ENCODE measurements at places on chromosomes 1 and 21. TPM values are rescaled to one million over a fixed set of nuclear protein-coding genes. Genes with fewer than 3 reads are reported as not detected.

GRCh38 chr1:221294242-221294641 is 415.0 kb downstream of the HLX start:
- DNase-seq, result no peak

DNA sequence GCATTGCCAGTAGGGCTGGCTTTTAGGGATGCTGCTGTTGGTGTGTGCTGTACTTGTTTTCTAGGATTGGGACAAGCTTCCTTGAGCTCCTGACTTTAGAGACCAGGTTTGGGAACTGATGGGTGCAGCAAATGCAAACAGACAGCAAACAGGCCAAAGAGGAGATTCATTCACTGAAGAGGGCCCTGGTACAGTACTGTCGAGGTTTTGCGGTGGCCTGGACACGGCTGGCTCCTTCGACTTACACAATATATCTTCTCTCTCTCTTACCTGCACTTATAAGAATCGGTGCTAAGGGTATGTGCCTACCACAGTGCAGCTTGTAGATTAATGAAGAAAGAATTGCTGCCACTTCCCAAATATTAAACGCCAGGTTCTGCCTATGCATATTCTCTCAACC is 44.6 kb downstream of the ATP1A1 start:
- DNase-seq, result no peak

DNA sequence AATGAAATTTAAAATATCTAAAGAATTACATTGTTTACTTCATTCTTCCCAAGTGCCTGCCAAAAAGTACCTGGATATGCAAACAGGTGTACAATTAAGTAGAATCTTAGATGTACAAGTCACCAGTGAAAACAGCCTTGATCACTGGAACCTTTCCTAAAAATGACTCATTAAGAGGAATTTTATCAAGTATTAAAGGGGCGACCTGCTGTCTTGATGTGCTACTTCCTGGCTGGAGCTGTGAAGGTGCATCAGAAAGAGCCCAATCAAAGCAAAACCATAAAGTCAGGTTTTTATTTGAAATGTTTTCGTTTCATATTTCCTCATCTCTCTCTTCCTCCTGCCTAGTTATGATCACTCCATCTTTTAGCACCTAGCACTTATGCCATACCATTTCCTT is 33.4 kb downstream of the IFI44 start:
- DNase-seq, result no peak

LCA5L gene
- 0.31 TPM for total RNA-seq

DNA sequence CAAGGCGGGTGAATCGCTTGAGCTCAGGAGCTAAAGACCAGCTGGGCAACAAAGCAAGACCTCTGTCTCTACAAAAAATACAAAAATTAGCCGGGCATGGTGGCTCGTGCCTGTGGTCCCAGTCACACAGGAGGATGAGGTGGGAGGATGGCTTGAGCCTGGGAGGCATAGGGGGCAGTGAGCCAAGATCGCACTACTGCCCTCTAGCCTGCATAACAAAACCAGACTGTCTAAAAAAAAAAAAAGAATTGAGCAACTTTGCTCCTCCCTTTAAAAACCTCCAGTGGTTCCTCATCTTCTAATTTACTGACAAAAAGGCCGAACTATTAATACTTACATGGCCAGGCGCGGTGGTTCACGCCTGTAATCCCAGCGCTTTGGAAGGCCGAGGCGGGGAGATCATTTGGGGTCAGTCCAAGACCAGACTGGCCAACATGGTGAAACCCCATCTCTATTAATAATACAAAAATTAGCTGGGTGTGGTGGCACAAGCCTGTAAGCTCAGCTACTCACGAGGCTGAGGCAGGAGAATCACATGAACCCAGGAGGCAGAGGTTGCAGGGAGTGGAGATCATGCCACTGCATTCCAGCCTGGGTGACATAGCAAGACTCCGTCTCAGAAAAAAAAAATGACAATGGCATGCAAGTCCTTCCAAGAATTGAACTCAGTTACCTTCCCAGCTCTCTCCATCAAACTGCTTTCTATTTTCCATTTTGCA is 4.4 kb downstream of the ACBD3 start:
- DNase-seq, result no peak

Measured in activated T-cell treated with anti-CD3 and anti-CD28 coated beads, Interleukin-2, amount 50 U/mL, for 72 hours (primary cell).